Muscle of leg (tissue), 16 donors: ENCODE measurements at places on chromosomes 2 and 18. TPM values are rescaled to one million over a fixed set of nuclear protein-coding genes. Genes with fewer than 3 reads are reported as not detected.
A peak's percentile ranks its signal among the peaks of the same experiment; 100 is the strongest.

DNA sequence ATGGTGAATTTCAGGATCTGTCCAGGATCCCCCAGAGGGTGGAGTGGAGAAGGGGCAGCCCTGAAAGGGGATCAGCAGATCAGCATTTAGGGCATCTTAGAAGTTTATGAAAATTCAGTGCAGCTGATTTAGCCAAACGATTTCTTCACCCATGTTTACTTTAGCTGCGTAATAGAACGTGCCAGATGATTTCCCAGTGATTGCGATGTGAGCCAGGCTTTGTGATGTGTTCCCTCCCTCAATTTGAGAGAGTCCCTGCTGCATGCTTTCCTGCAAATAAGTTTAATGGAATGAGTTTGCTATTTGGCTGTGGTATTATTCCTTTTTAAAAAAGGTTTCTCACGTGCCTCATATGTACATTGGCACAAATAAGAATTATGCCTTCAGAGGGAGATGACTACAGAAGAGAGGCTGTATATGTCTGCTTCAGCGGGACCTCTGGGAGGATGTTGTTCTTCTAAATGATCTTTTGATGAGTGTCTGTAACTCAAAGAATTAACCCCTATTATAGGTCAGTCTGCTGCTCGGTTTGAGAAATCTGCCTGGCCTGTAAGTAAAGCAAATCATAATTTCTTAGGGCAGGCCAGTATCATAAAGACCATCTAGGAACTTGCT is 111.9 kb downstream of the MRO start:
- H3K4me3 ChIP-seq, result no peak overlapping the region
- DNase-seq, result peak; percentile 58
- no peaks in the 10 kb centered on the region for H3K36me3 ChIP-seq

DNA sequence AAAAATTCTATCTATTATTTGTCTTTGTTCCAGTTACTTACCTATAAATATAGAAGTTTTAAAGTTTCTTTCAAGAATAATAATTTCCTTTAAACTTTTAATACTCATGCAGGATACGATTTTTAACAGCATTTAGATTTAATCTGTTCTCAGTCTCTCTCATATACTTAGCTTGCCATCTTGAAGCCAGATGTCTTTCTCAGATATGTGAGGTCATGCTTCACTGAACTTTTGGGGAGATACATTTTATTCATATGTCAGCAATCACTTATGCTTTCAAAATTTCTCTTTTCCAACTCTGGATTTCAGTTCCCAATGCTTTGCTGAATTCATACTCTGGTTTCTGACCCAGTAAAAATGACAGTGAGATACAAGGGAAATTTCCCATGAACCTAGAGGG is 66.5 kb upstream of the CCDC178 start:
- H3K36me3 ChIP-seq, result no peaks in the 10 kb centered on the region
- H3K27ac ChIP-seq, result no peak overlapping the region
- DNase-seq, result no peak
- H3K4me3 ChIP-seq, result no peak overlapping the region
- no peaks in the 10 kb centered on the region for H3K4me1 ChIP-seq

GRCh38 chr18:50871846-50872245 is 7.1 kb upstream of the ME2 start:
- H3K4me3 ChIP-seq, result no peak overlapping the region
- no peaks in the 10 kb centered on the region for H3K4me1 ChIP-seq
- no peaks in the 10 kb centered on the region for H3K36me3 ChIP-seq
- no peak for DNase-seq
- H3K27ac ChIP-seq, result no peak overlapping the region

DNA sequence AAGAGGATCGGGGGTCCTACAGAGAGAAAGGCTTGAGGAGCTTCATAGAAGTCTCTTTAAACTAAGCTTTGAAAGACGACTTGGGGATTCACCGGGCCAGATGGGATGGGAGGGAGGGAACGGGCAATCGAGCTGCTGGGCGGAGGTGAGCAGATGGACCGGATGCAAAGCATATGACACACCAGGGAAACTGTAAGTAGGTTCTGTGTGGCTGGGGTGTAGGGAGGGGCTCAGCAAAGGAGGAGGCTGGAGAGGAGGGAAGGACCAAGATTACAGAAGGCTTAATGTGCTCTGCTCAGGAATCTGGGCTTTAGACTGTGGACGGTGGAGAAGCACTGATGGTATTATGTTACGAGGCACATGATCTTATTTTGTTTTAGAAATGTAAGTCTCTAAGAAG is 131.5 kb downstream of the MAIP1 start:
- no peak overlapping the region for H3K27ac ChIP-seq
- no peaks in the 10 kb centered on the region for H3K36me3 ChIP-seq
- H3K27me3 ChIP-seq, result no peaks in the 10 kb centered on the region
- peaks cover 20% of the 10 kb centered on the region for H3K4me1 ChIP-seq
- no peak overlapping the region for H3K4me3 ChIP-seq

DNA sequence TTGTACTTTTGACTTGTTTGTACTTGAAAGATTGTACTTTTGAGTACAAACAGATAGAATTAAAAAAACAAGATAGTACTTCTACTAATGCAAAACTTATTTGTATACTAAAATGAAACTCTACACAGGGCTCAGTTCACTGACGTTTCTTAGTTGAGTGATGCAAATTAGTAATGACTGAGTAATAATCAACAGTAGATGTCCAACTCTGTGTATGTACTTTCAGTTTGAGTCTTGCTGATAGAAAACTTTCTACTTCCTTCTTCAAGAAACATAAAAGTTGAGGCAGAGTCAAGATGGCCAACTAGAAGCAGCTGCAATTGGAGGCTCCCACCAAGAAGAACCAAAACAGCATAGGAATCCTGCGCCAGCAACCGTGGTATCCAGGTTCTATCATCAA is 585.0 kb downstream of the NR4A2 start:
- H3K36me3 ChIP-seq, result no peaks in the 10 kb centered on the region
- no peak overlapping the region for H3K4me3 ChIP-seq
- no peak for DNase-seq
- no peaks in the 10 kb centered on the region for H3K27me3 ChIP-seq

GRCh38 chr2:16382451-16382850 is 283.2 kb downstream of the CYRIA start:
- no peak overlapping the region for H3K27ac ChIP-seq
- no peak overlapping the region for H3K4me3 ChIP-seq
- H3K36me3 ChIP-seq, result no peaks in the 10 kb centered on the region

- DNase-seq, result no peak
- peaks cover 2% of the 10 kb centered on the region for H3K36me3 ChIP-seq
- H3K4me3 ChIP-seq, result no peak overlapping the region
- H3K27me3 ChIP-seq, result no peaks in the 10 kb centered on the region
- no peaks in the 10 kb centered on the region for H3K4me1 ChIP-seq
- H3K27ac ChIP-seq, result no peak overlapping the region
These were observed 304.5 kb downstream of the SLC8A1 start for GRCh38 chr2:40147360-40147759.

GAD1 gene
- polyA plus RNA-seq, result 0.28 TPM

- peak overlapping the region; percentile 65 for H3K27ac ChIP-seq
- no peaks in the 10 kb centered on the region for H3K36me3 ChIP-seq
- peak; percentile 75 for DNase-seq
- H3K4me3 ChIP-seq, result no peak overlapping the region
- H3K4me1 ChIP-seq, result peaks cover 42% of the 10 kb centered on the region
These were observed 52.9 kb downstream of the OSBPL6 start for GRCh38 chr2:178247250-178247649.

- no peaks in the 10 kb centered on the region for H3K36me3 ChIP-seq
- no peaks in the 10 kb centered on the region for H3K4me1 ChIP-seq
- no peak overlapping the region for H3K27ac ChIP-seq
- H3K27me3 ChIP-seq, result no peaks in the 10 kb centered on the region
- H3K4me3 ChIP-seq, result no peak overlapping the region
- no peak for DNase-seq
These were observed 332.4 kb downstream of the PARD3B start for GRCh38 chr2:204877691-204878090.

IL18RAP gene
- polyA plus RNA-seq, result 0.23 TPM

DNA sequence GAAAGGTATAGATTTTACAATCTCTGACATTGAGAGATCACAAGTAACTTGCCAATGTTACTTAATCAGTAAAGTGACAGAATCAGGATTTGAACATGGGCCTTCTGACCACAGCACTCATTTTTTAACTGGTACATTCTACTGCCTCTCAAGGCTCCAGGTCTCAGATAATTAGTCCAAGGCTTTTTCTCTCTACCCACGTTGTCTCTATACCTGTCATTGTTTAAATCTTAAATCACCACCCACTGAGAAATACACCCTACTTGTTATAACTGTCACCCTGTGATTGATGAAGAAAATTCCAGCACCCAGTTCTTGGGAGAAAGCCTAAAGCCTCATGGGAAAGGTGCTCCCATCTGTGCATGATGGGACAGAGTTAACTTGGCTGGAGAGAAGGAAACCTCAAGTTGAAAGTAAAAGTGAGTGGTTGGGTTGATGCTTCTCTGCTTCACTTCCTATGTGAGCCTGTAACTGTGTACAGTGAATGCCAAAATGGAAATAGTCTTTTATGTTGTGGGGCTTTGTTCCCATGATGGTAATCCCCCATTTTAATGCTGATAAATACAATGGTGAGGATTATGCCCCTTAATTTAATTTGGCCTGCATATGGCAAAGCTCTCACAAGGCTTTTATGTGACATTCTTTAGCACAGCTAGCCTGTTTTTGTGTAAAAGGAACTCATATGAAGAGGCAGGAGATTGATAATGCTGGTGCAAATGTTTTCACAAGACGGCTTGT is 190.1 kb upstream of the SP5 start:
- H3K27me3 ChIP-seq, result no peaks in the 10 kb centered on the region
- no peak for DNase-seq
- no peak overlapping the region for H3K27ac ChIP-seq
- no peaks in the 10 kb centered on the region for H3K36me3 ChIP-seq

- no peak overlapping the region for H3K4me3 ChIP-seq
- peaks cover 17% of the 10 kb centered on the region for H3K27me3 ChIP-seq
- no peak for DNase-seq
- H3K27ac ChIP-seq, result no peak overlapping the region
- peaks cover 5% of the 10 kb centered on the region for H3K4me1 ChIP-seq
These were observed 135.0 kb upstream of the ARL4C start for GRCh38 chr2:234631646-234632514.

DNA sequence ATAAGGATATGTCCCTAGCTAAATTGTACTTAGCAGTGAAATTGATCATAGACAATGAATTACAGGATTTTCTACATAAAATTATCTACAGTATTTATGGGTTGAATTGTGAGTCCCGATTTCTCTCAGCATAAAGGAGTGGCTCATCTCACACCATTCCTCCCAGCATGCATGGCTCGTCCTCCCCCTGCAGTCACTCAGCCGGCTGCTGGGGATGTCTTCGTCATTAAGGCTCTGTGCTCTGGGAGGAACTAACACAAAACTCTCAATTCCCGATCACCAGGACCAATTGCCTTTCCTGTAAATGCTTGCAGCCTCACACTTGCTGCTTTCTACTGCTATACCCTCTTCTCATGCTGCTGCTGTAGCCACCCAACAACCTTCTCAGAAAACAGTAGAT is 75.9 kb downstream of the TXNL1 start:
- no peaks in the 10 kb centered on the region for H3K27me3 ChIP-seq
- H3K4me1 ChIP-seq, result peaks cover 25% of the 10 kb centered on the region
- H3K36me3 ChIP-seq, result no peaks in the 10 kb centered on the region
- H3K27ac ChIP-seq, result no peak overlapping the region
- no peak for DNase-seq
- H3K4me3 ChIP-seq, result no peak overlapping the region
